Motor neuron (in vitro differentiated cells): ENCODE measurements at places on chromosomes 5 and 9.

DNA sequence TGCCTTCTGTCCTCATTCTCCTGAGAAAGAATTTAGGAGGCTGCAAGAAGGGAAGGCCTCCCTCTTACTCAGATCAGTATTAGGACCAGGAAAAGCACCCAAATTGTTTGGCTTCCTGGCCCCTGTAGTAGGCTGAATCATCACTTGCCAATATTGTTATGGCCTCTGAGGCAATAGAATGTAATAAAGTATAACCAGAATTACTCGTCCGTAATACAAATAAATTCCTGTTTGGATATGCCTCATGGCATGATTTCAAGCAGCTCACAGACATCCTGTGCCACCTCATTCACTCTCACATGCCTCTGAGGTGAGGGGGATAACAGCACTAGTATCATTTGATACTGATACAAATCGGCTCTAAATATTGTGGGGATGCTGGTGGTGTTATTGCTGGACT is 427.3 kb downstream of the ISL1 start:
- peak; percentile 32 for ATAC-seq

- ATAC-seq, result no peak
Measured at GRCh38 chr9:35577486-35577885, 27.6 kb upstream of the TESK1 start.

DNA sequence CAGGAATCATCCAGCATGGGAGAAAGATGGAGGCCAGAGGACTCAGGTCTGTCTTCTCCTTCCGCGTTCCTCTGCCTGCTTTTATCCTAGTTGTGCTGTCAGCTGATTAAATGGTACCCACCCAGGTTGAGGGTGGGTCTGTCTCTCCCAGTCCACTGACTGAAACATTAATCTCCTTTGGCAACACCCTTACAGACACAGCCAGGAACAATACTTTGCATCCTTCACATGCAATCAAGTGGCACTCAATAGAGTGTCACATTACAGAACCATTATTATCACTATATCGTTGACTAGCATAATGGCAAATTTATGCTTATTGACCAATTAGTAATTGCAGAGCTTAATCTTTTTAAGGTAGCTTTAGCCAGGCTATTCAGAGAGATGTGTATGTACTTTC is 64.8 kb downstream of the UNC13B start:
- peak; percentile 38 for ATAC-seq

- no peak for ATAC-seq
Measured at GRCh38 chr9:110776221-110776620, 107.6 kb downstream of the MUSK start.

- ATAC-seq, result no peak
Measured at GRCh38 chr9:97188545-97188944, 118.9 kb upstream of the CCDC180 start.

DNA sequence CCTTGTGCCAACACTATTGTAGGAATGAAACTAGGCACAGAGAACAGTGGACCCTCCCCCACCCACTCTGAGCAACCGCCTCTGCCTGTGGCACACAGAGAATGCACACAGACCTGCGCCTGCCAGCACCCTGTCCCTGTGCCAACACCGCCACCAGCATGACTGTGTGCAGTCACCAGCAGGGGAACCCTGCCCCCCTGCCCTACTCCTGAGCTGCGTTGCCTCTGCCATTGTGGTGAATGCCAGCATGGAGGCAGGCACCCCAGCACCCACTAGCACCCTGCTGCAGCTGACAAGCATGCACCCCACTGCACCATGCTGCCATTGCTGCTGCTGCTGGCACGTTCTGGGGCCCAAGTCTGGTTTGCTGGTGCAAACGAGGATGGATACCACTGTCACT is 94.4 kb upstream of the PRLR start:
- ATAC-seq, result no peak

DNA sequence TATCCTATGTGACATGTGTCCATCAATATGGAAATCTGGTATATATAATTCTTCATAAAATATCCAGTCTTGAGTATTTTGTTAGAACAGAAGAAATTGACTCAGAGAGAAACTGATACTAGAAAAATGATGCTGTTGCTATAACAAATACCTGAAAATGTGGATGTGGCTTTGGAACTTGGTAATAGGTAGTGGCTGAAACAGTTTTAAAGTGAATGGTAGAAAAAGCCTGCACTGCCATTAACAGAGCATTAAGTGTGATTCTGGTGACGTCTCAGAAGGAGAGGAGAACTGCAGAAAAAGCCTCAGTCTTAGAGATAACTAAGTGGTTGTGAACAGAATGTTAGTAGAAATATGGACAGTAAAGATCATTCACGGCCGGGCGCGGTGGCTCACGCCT is 634.9 kb upstream of the ZNF608 start:
- ATAC-seq, result no peak

GRCh38 chr5:94691949-94692348 is 73.5 kb downstream of the SLF1 start:
- peak; percentile 79 for ATAC-seq

DNA sequence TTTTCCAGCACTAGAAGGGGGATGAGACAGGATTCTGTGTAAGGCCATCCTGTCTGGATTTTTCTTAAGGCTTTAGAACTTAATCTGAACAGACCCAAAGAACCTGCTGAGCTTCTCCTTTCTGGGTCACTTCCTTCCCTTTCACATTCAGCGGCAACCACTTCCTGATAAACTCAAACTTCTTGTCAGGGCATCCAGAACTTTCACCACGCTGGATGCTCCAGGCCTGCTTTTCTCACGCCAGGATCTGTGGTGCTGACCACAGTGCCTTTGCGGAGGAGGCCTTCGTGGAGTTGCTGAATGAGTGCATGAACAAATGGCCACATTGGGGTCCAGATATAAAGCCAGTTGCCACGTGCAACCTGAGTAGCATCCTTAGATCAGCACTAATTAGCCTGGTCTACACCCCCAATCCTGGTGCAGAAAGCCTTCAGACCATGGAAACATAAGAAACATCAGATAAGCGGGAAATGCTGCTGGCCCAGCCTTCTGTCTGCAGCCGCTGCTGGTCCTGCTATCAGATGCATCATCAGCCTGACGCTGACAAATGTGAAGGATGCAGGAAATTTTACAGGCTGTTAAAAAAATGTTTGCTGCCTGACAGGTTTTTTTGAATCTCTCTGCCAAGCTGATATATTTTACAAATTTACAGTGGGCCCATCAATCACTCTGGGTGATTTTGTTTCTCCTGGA is 75.3 kb upstream of the BARHL1 start:
- ATAC-seq, result no peak

DNA sequence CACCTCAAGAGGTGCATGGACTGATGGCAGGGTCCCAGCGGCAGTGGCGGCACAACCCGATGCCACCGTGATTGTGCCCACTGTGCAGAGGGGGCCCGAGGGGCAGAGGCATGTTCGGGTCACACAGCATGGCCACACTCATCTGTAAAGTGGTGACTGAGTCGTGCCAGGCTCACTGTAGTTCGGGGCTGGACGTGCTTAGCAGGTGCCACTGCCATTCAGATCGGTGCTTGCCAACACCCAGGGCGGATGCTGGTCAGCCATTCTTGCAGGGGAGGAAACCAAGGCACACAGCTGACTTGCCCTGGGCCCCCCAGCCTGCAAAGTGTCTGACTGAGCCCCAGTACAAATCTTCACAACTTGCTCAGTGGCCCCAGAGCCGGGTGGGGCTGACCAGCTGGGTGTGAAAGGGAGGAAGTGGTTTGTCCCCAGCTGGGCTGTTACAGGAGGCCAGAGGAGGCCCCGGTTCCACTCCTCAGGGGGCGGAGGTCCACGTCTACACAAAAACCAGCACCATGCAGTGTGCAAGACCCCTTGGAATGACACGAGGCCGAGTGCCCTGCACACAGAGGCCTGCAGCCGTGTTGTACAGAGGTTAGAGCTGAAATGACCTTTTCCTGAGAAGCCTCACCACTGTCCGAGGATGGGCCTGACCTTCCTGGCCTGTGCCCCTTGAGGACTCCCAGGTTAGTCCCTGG is 17.9 kb downstream of the FGD3 start:
- no peak for ATAC-seq

DNA sequence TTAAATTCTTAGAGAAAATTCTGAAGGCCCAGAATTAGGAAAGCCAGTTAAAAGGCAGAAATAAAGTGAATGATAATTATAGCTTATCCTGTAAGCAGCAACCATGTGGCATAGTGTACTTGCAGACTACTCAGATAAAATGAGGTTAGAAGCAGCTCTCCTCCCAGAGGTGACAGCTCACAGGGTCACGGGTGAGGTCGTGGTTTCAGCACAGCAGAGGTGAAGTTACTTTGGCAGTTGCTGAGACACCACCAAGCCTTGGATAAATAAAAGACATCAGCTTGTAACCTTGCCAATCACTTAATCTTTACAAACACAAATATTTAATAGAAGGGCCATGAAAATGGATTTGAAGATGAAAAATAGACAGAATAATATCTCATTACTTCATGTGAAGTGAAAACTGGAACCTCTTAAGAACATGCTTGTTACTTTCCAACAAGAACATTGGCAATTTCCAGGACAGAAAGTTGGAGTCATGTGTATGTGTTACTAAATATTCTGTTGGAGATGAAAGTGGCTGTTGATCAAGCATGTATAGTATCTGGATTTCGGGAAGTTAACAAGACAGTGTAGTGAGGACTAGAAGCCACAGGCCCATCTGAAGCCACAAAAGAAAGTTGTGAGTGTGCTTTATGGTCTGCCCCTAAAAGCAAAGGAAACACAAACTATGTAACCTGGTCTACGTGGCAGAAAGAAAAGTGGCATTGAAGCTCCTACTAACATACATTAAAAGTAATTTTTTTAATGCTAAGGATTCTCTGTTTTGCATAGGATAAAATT is 134.4 kb downstream of the ERCC6L2 start:
- no peak for ATAC-seq

GRCh38 chr5:152717393-152717792 is 312.3 kb upstream of the NMUR2 start:
- no peak for ATAC-seq

- peak; percentile 68 for ATAC-seq
Measured at GRCh38 chr5:180658774-180659564, 9.6 kb upstream of the FLT4 start.

DNA sequence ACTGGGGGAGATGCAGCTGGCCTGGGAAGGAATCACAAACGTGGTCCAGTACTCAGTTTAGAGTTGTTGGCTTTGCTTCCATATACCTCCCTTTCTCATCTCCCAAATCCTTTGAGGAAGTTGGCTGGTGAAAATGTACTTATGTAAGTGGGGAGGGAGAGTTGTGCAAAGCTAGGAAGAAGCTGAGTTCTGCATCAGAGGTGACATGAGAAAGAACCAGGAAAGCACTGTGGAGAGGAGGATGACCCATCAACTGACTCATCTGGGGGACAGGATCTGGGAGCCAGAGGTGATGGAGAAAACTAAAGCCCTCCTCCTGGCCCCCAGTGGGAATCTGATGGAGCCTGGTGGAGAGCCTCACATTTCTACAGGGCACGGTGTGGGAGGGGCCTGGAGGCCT is 16.2 kb downstream of the KCNMB1 start:
- ATAC-seq, result no peak

DNA sequence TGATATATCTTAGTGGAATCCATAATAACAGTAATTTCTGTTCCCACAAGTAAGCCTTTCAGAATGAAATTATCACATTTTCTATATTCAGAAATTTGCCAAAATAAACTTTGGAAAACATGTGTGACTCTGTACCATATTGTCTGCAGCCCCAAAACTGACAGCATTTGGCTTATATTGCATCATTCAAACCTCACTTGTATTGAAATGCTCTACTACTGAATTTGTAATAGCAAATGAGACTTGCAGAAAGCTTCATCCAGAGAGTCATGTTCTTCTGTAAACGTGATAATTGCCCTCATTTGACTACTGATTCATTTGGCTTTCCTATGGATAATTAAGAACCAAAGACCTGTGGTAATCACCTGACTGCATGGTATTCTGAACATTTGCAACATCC is 1249.5 kb upstream of the CDH18 start:
- ATAC-seq, result peak; percentile 22

DNA sequence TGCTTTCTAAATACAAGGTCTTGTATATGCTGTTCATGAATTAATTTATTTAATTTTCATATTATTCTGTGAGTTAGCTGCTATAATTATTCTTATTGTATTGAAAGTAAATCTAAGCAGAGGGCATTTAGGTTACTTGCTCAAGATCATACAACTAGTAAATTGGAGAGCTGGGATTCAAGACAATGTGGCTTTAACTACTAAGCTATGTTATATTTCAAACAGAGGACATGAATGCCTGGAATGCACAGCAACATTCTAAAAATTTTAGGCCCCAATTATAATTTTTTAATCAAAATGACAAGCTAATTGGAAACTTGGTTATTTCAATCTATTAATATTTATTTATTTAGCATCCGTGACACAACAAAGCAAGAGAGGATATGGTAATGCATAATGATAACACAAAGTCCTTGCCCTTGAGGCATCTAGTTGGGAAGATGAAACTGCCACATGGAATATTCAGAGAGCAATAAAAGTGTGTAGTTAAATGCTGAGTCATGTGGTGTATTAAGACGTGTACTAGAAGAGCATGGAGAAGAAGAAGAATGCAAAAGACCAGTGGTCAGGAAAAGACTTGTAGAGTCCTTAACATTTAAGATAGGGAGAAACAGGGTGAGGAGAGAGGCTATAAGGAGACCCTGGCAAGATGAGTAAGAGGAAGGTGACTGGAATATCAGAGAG is 24.4 kb downstream of the CTXN3 start:
- peak; percentile 100 for ATAC-seq

DNA sequence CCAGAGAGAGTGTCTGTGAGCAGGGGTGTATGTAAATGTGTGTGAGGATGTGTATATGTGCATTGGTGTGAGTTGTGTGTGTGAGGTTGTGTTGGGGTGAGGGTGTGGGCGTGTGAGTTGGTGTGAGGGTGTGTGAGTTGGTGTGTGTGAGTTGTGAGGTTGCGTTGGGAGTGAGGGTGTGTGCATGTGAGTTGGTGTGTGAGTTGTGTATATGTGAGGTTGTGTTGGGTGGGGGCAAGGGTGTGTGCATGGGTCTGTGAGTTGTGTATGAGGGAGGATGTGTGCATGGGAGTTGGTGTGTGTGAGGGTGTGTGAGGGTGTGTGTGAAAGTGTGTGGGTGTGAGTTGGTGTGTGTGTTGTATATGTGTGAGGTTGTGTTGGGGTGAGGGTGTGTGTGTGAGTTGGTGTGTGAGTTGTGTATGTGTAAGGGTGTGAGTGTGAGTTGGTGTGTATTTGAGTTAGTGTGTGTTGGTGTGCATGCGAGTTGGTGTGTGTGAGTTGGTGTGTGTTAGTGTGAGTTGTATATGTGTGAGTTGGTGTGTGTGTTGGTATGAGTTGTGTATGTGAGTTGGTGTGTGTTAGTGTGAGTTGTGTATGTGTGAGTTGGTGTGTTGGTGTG is 161.6 kb upstream of the IER5L start:
- no peak for ATAC-seq

DNA sequence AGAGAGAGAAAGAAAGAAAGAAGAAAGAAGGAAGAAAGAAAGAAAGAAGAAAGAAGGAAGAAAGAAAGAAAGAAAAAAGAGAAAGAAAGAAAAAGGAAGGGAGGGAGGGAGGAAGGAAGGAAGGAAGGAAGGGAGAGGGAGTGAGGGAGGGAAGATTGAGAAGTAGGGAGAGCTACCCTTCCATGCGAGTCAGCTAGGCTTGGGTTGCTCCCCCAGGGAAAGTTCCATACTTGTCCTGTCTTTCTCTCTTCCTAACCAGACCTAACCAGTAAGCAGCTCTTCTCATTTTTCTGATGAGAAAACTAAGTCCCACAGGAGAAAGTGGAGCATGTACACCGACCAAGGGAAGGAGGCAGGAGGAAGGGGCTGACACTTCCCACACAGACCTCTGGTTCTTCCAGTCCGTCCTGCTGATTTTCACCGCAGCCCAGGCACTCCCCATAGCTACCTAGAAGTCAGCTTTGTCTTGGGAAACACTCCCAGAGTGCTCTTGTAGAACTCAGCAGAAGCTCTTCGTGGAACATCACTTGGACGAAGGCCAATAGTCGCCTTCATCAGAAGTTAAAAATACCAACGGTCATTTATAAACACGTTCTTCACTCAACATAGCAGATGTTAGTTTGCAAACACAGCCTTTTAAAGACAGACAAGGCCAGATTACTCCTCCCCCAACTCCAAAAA is 29.0 kb upstream of the ENTREP1 start:
- ATAC-seq, result peak; percentile 34
